ENCODE measurements at places on chromosomes 6 and 20.

- no peak for DNase-seq
Observed at GRCh38 chr6:143802833-143803565, 40.1 kb upstream of the LTV1 start.

GRCh38 chr6:170289951-170290295 lies 955 bp downstream of the DLL1 start:
- DNase-seq, result no peak

DNA sequence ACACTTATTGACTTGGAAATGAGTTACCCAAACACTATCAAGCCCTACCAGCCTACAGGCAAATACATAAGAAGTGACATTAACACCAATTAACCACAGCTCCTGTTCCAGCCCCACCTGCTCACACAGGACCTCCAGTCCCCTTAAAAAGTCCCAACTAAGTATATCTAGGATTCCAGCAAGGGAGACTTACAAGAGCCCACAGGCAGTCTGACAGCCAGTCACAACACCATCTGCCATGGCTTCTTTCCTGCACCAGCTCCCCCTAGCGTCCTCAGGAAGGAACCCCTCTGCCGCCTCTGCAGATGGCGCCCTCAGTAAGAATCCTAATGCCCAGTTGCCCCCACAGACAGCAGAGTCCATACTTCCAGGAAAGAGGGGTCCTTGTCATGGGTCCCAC lies 122.1 kb downstream of the HIVEP2 start:
- no peak for DNase-seq

GRCh38 chr20:50915424-50915823 lies 15.8 kb downstream of the ADNP start:
- DNase-seq, result no peak

GRCh38 chr6:130603391-130603790 lies 223.8 kb upstream of the SMLR1 start:
- no peak for DNase-seq

GRCh38 chr6:69343851-69344250 lies 453.0 kb downstream of the LMBRD1 start:
- no peak for DNase-seq

GRCh38 chr6:36701401-36701991 lies 3.9 kb downstream of the RAB44 start:
- no peak for DNase-seq

GRCh38 chr6:134115715-134116074 lies 63.3 kb upstream of the SLC2A12 start:
- no peak for DNase-seq

GRCh38 chr6:166815629-166816028 lies 140.7 kb downstream of the RNASET2 start:
- DNase-seq, result no peak

DNA sequence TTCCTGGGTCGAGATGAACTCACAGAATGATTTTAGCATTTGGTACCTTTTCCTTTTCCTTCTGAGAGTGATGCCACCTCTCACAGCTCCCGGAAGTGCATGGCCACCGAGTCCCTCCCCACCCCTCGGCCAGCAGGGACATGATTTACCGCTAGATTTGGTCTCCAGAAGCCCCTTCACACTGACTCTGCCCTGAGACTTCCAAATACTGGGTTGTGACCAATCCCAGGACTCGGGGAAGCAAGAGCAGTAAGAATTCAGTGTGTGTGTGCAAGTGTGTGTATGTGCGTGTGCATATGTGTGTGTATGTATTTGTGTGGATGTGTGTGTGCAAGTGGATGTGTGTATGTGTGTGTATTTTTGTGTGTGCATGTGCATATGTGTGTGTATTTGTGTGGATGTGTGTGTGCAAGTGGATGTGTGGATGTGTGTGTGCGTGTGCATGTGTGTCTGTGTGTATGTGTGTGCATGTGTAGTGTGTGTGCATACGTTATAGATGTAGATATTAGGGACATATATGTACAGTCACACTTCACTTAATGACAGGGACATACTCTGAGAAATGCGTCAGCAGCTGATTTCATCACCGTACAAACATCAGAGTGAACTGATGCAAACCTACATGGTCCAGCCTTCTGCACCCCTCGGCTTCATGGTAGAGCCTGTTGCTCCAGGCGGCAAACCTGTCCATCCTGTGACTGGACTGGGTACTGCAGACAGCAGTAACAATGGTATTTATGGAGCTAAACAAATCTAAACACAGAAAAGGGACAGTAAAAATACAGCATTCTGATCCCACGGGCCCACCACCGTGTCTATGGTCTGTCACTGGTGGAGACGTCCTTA lies 374.5 kb downstream of the TAF4 start:
- DNase-seq, result no peak

- no peak for DNase-seq
Observed at GRCh38 chr20:8067082-8067481, 47.5 kb upstream of the TMX4 start.
